ENCODE measurements at places on chromosomes 3 and 15.

DNA sequence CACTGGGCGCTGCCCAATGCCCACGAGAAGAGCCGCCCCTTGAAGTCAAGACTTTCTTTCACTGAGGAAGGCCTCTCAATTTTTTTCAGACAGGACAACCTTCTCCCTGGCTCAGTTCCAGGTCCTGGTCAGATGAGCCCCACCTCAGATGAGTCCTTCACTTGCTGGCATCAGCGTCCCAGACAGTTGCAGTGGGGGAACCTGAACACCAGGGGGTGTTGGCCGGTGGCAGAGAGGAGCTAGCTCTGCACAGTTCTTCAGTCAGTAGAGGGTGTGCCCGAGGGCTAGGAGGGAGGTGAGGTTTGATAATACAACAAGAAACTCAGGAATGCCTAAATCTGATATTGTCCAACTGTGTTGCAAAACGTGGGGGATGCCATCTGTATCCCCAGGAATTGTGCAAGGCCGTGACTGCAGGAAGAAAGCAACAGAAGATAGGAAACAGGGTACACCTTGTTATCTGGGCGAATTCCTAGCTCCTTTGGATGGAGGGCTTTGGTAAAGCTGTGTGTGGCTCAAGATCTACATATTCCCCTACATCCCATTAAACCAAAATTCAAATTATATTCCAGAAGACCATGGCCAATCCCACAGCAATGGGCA lies 34.3 kb downstream of the CCR3 start:
- peak; percentile 56 for DNase-seq

GRCh38 chr3:99663977-99664376 lies 25.6 kb downstream of the COL8A1 start:
- DNase-seq: no peak

DNA sequence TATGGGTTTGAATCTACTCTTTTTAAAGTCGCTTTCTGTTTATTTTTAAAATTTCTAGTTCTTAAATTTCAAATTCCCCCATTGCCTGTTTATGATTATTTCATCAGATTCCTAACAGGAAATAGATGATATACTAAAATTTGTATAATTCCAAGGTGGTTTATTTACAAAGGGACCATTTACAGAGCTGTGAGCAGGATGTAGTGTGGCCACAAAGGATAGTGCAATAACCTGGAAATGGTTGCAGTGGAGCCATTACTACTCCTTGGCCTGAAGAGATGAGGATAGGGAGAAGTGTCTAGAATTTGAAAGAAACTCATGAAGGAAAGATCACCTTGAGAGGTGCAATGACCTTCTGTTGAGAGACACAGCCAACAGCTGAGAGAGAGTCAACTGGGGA lies 58.5 kb upstream of the AP4E1 start:
- no peak for DNase-seq

DNA sequence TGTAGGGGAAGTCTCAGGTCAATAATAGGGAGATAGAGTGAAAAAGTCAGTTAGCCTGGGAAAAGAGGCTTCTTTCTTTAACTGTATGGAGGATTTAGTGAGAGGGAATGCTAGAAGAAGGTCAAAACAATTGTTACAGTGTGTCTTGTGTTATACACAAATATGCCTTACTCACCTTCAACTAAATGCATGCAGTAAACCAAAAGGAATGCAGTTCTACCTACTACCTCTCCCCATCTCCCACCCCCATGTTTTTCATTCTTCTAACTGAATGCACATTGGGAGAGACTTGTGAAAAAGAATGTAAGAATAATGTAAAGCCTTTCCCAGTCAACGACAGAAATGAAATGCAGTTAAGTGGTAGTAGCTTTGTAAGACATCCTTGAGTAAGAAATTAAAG lies 33.8 kb downstream of the CCDC66 start:
- no peak for DNase-seq

DNA sequence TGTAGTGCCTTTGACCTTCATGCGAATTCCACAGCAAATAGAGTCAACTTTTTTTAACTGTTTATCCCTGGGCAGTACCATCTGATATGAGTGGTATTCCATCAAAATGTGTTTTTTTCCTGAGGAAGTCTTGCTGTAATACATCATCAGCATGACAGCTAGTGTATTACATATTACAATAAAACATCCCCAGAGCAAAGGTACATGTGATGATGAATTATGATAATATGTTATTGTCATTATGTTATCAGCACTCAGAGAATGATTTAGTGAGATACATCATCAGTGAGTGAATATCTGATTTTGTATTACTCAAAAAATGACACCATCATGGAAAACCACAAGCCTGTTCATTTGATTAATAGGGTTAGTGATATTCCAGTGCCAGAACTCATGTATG lies 69.7 kb upstream of the ARL6 start:
- DNase-seq: no peak

DNA sequence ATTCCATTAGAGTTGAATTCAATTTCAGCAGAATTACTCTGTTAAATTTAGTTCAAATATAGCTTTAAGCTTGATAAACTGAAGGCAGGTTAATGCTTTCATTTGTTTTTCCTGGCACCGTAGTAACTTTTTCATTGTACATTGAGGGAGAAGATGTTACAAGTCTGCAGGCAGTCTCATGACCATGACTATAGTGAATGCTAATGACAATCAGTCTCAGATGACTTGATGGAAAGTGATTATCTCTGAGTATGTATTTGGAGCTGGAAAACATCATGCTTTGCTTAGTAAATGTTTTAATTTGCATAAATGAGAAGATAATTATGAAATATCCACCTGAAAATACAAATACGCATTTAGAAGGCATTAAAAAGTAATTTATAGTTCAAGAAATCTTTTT lies 16.0 kb upstream of the RNF7 start:
- no peak for DNase-seq

DNA sequence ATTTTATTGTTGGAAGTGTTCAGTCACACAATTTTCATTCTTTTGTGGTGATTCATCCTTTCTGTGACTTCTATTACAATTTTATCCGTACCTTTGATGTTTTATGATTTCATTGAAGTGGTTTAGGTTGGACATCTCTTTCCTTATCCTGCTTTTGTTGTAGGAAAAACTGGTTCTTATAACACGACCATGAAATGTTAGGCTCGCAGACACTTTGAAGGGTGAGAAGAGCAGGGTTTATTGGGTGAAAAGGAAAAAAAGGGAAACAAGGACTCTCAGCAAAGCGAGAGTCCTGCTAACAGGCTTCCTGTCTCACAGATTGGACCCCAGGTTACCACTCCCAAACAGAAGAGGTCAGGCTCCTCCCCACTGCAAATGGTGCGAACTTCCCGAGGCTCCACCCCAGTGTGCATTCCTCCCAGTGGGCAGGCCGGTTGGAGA lies 257.4 kb downstream of the STXBP5L start:
- no peak for DNase-seq

DNA sequence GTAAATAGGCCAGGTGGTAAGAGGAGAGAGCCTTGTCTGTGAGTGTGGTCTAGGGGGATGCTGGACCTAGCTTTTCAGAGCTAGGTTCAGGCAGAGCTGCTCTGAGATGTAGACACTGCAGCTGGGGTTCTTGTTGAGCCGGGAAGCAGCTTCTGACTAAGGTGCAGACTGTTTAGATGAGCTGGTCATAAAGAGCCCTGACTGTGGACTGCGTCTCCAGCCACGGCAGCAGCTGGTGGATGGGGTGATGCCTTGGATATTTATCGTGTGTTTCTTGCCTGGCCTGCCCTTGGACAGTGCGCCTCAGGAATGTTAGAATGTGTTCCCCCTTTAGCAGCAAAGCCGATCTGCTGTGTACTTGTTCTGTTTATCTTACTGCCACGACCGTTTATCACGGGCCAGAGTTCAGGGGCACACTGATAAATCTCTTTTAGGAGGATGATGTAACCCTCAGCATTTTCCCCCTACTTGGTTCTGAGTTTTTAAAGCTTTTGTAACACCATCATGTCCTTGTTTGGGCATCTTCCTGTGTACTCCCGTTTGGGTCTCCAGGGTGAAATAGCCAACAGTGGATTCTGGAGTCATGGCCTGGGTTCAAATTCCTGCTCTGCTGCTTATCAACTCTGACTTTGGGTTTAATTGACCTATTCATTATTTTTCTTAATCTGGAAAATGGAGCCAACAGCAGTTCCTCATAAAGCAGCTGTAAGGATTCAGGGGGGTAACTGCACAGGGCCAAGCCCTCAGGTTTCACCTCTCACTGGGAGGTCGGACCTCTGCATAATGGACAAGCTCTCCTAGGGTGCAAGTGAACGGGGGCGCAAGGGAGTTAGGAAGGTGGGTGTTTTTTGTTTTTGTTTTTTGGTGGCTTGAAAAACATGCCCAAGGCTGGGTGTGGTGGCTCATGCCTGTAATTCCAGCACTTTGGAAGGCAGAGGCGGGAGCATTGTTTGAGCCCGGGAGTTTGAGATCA lies 51.4 kb downstream of the FLNB start:
- DNase-seq: no peak

GRCh38 chr3:20683910-20684309 lies 497.9 kb upstream of the SGO1 start:
- DNase-seq: no peak

DNA sequence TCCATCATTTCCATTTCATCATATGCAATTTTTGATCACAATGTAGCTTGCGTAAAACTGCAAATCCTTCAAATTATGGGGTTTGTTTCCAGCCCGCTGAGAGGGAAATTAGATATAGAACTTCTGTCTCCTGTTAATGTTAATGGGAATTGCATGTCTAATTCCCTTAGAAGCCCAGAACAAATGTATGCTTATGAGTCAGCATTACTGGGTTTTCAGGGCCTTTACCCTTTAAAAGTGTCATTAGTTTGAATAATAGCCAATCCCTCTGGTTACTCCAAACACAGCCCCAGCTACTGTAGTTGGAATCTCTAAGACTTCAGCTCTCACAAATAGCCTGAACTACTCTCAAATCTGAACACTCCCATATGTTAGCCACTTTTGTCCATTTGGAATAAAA lies 439.4 kb downstream of the C3orf38 start:
- no peak for DNase-seq

DNA sequence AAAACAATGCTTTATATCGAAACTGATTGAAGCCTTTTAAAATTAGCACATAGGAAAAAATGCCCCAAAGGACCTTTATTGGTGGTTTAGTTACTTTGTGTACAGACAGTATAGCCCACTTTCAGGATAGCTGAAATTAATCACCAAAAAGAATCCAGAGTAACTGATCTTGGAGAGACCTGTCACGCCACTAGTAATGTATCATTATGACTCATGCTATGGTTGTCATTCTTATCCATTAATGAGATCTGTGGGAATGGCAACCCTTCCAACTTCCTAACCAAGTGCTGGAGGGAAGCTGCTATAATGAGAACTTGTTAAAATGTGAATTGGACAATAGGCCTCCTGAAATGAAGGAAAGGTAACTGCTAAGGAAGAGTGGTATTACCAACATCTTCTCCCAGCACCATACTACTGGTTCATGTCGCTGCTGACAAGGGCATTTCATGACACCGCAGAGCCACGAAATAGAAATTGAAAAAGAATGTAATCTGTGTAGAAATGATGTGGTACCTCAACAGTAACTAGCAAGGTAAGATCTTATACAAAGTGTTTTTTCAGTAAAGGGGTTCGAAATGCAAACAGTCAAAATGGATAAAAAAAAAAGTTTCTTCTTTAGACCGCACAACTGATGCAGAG lies 7.1 kb upstream of the EMC4 start:
- DNase-seq: no peak

DNA sequence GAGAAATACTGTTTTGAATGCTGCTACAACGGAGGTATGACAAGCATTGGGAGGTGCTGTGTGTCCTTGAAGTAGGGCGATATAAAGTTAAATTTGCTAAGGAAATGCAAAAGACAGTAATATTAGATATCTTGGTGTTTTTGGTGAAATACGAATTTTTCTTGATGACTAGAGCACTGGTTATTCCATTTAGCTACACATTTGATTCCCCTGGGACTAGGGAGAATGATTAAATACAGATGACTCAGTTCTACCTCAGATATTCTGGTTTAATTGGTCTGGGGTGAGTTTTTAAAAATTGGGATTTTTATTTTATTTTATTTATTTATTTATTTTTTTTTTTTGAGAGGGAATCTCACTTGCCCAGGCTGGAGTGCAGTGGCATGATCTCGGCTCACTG lies 18.7 kb upstream of the GADL1 start:
- no peak for DNase-seq

GRCh38 chr3:120148187-120148949 lies 54.1 kb upstream of the GSK3B start:
- DNase-seq: no peak

GRCh38 chr3:65560901-65561300 lies 477.8 kb downstream of the MAGI1 start:
- DNase-seq: no peak

- DNase-seq: no peak
Observed at GRCh38 chr15:88656760-88657221, 18.0 kb downstream of the ISG20 start.

GRCh38 chr3:52915294-52915693 lies 17.9 kb upstream of the STIMATE start:
- DNase-seq: no peak

DNA sequence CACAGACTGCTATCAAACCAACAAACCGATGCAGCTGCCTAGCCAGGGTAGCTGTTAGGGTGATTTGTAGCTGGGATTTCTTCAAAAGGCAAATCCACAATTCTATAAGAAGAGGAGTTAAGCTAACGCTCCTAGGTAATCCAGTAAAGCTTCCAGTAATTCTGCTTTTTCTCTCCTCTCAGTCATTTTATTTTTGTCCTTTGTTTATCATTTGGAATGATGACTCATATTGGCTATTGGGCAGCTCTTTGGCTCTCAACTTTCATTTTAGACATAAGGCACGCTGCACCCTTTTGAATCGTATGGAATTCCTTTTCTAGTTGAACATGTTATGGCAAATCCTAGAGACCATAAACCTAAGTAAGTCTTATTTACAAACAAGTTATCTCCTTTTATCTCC lies 53.2 kb upstream of the PPARG start:
- no peak for DNase-seq

DNA sequence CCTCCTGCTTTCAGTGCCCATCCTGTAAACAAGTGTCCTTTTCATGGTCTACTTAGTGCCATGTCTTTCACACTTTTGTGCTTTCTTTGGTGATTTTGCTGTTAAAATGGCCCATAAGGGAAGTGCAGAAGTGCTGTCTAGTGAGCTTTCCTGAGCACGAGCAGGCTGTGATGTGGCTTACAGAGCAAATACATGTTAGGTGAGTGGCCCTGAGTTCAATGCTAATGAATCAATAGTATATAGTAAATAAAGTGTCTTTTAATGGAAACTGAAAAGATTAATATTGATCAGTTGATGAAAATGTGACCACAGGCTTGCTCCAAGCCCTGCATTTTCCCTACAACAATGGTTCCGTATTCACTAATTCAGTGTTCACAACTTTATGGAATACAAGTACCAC lies 5.7 kb downstream of the SH3BP5 start:
- DNase-seq: no peak

DNA sequence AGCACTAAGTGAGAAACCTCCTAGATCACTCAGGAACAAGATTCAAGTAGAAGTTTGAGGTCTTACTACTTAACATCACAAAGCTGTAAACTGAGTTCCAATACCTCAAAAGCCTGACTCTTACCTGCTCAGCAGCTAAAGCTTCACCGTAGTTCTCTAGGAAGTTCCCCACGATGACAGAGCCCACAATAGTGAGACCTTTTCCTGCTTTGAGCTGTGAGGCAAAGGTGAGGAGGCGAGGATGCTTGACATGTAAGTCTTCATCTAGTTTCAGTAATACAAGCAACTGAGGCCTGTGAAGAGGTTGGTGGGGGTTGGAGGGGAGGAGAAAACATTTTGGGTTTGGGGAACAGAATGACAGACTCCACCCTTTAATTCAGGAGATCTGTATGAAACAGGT lies 15.7 kb downstream of the EMC4 start:
- DNase-seq: no peak
